ENCODE measurements at places on chromosomes 6 and 20.

DNA sequence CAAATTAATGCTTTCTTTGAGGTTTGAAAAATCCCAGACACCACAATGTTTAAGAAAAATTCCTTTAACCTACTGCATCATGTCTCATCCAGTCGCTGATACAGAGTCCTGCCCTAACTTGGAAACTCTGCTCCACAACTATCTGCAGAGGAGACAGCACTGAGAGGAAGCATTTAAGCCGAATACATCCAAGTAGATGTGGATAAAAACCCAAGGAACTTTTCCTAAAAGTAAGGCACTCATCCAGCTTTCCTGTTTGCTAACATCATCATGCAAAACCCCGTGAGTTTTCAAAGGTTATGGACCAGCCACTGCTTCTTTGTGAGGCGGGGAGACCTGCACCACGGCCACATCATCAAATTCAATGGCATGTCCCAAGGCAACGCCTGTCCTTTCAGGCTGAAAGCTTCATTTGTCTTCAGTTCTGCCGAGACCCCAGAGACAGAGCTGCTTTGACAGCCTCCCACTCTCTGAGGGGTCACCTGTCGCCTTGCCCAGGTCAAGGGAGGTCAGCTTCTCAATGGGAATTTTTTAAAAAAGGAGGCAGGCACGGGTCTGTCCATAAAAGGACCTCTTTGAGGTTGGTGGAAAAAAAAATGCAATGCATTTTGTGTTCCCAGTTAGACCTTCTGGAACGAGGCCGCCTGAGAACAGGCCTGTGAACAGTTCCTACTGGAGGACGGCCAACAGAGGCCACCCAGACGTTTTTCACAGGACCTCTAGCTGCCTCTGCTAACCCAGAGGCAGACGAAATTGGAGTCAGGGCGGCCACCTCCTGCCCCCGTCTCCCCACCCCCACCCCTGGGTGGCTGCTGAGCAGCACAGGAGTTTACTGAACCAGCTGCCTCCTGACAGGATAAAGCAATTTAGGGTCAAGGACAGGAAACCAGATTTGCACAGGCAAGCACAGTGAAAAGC, 142.5 kb upstream of the HDDC2 start:
- no peak for DNase-seq

- no peak for DNase-seq
Observed at GRCh38 chr6:87728706-87729105, 26.7 kb upstream of the AKIRIN2 start.

DNA sequence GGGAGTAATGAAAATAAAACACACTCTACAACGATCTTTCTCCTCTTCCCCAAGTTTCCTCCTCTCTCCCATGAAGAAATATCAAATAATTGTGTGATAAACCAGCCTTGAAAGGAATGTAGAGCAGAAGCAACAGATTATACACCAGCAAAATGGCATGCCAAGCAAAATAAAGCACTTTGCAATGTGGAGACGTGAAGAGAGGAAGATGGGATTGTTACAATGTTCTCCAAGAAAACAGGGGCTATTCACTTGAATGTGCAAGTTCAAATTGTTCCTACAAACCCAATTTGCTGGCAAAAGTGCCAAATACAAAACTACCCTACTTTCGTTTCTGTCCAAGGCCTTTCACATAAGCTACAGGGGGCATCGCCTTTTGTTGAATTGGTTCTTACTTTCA, 185.1 kb downstream of the PDE7B start:
- DNase-seq, result no peak

GRCh38 chr6:115838763-115839401, 221.8 kb downstream of the FRK start:
- DNase-seq, result peak; percentile 33

- DNase-seq, result no peak
Observed at GRCh38 chr20:33437141-33437911, 6.2 kb downstream of the SNTA1 start.

GRCh38 chr6:38091613-38092012, 272.1 kb downstream of the ZFAND3 start:
- DNase-seq, result no peak

DNA sequence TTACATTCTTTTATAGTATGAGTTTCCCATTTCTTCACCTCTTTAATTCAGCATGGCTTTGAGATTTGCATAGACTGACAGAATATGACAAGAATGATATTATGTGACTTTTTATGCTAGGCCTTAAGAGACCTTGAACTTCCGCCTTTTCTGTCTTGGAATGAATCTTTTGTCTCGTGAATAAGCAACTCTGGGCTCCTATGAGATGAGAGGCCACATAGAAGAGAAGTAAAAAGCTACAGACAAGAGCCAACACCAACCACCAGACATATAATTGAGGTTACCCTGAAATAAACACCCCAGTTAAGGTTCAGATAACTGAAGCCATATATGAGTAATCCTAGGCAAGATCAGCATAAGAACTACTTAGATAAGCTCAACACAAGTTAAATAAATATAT, 600.8 kb downstream of the MEI4 start:
- DNase-seq, result no peak

- DNase-seq, result no peak
Observed at GRCh38 chr20:37796121-37796520, 102.3 kb downstream of the CTNNBL1 start.

DNA sequence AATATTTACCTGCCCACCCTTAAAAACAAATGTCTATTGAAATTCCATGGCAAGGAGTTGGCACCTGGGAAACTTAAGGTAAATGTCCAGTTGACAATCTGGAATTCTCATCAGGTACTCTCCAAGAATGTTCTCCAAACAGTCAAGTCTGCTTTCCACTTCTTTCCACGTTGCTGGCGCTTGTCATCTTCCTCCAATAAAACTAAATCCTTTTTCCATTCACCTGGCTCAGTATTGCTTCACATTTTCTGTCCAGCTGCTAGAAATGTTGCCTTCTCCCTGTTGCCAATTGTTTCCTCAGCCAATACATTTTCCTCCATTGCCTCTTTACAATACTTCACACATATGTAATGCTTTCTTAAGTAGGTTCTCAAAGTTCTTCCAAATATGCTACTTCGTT, 1288.1 kb upstream of the MAP3K7 start:
- no peak for DNase-seq

- DNase-seq, result no peak
Observed at GRCh38 chr20:50338479-50339391, 148.1 kb downstream of the CEBPB start.
